ENCODE measurements at places on chromosomes 1 and 21.

DNA sequence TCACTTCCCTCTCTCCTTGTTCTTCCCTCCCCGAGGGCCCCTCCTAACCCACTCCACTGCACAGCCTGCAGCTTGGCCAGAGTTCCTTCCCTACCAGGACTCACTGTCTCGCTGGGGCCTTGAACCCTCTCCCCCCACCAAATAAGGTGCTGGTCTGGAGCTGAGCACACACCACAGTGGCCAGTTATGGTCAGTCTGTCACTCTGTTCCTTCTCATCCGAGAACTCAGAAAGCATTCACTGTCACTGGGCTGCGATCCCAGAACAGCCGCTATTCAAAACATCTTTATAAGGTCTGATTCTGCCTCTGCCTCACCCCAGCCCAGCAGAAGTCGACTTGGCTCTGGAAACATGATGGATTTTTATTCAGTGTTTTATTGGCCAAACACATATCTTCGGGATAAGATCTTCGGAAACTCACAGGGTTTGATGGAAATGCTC lies 19.8 kb upstream of the LBR start:
- no peak for DNase-seq

DNA sequence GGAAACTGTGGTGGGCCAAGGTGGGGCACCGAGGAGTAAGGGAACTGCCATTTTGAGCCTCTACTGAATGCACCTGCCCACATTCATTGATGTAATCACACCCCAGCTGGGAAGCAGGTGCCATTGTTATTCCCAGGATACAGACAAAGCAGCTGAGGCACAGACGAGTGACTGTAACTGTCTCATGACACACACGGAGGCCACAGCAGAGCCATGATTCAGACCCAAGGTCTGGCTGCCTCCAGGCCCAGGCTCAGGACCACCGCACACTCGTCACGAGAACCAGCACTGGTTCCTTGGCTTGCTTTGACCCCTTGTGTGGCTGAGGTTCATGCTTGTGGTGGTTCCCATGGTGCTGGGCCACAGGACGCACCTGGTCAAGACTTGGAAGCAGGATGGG lies 45.6 kb upstream of the CLIC4 start:
- no peak for DNase-seq

- no peak for DNase-seq
These were observed 2.6 kb upstream of the ETS2 start for GRCh38 chr21:38803075-38803660.

GRCh38 chr21:33558777-33559421 lies 16.1 kb downstream of the SON start:
- DNase-seq = no peak

DNA sequence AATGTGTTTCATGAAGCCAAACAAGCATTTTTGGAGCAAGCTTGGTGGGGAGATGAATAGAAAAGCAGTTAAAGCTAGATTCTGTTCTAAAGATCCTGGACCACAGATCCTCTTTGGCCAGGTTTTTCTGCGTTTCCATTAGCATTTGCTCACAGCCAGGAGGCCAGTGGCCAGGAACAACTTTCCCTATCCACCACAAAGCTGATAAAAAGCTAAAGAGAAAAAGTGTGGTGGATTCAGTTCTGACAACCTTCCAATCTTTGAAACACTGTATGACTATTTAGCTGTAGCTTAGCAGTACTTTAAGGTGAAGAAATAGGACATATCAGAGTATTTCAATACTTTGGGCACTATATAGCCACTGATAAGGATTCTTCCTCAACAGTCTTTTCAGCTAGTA lies 3.0 kb upstream of the NEK7 start:
- no peak for DNase-seq
